Activated naive CD4-positive, alpha-beta T cell treated with Interleukin-2 at 50 U/mL for 16 hours (primary cell): ENCODE measurements at places on chromosomes 4 and X.

DNA sequence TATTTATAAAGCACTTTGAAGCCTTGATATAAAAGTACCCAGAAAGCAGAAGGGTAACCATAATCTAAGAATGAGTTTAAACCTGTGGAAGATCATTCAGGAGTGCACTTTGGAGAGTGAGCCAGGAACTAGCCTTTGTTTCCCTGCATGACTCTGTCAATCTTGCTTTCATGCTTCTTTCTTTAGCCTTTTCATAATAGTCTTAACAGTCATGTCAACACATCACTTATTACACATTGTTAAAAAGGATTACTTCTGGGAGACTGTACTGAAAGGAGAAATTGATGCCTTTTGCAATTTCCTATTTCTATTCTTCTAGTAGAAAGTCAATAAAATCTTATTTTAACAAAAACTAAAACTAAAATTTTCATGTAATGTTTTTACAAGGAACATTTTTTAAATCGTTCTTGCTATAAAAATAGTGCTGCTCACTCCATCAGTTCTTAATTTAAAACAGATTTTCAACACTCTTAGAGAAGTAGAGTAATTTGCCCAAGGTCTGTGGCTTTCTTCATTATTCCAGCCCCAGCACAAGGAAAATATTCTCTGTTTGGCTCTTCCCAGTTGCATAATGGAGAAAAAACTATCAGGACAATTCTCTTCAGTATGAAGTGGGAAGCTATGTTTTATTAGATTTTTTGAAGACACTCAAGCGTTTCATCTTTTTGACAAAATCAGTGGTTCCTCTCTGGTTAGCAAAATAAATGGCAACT lies 35.4 kb upstream of the SPP1 start:
- no peak for DNase-seq

DNA sequence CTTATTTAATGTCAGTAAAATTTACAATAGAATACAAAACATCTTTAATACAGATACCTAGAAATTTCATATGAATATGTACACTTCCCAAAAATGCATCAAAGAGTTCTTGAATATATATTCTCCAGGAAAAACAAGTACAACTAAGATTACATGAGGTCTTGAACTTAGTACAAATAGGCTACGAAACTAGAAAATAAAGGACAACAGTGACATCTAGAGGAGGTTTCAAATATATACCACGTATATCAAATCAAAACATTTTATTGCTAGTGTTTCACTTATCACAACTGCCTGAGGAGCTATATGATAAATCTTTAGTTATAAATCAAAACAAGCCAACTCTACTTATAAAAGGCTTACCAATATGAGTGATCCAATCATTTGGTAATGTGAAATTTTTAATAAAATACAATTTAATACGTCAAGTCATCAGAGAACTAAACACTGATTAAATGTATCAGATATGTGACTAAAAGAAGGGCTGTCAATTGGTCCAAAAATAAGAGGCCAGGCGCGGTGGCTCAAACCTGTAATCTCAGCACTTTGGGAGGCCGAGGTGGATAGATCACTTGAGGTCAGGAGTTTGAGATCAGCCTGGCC lies 36.6 kb downstream of the ANAPC10 start:
- no peak for DNase-seq

- no peak for DNase-seq
Observed at GRCh38 chrX:123698979-123699520, 33.8 kb downstream of the THOC2 start.

GRCh38 chr4:80097400-80098177 lies 24.6 kb upstream of the ANTXR2 start:
- DNase-seq = no peak

DNA sequence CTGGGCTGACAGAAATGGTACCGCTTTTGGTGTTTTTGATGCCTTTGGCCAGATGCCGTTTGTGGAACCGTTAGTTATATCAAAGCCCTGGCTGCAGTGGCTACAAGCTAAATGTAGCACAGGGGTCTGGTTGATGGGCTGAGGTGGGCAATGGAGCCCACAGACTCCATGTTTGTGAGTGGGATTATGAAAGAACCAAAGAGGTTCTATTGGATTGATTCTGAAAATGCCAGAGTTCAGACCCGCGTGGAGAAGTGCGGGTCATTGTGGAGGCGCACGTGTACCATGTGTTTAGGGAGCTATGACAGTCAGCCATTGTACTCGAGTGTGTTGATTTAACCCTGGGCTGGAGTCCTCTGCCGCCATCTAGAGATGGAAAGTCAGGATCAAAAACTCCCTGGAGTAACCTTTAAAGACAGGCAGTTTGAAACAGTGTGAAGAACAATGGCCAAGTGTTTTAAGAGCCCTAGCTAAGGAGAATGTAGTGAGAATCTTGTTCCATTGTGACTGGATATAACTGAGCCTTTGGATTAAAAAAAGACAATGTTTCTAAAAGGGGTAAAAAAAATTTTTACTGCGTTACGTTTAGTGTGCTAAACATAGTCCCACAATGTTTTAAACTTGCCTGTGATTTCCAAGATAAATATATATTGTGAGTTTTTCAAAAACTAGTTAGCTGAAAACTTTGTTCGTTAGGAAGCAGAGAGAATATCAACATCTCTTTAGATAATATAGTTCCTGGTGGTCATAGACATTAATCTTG lies 12.7 kb downstream of the ART3 start:
- no peak for DNase-seq

DNA sequence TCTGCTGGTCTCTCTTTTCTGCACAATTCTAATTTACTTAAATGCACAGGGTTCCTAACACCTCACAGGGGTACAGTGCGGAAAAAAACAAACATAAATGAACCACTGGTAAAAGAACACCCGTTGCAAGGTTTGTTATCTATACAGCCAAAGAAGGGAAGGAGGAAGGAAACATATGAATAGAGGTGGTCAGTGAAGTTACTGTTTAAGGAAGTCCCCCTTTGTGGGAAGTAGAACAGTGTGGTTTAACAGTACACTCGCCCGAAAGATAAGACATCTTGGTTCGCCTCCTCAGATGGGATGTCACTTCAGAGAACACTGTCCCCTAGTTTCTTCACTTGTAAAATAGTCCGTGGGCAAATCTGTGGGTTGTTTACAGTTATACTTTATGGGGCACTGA lies 57.5 kb downstream of the TEC start:
- no peak for DNase-seq

GRCh38 chr4:41550308-41550707 lies 12.4 kb downstream of the LIMCH1 start:
- no peak for DNase-seq

DNA sequence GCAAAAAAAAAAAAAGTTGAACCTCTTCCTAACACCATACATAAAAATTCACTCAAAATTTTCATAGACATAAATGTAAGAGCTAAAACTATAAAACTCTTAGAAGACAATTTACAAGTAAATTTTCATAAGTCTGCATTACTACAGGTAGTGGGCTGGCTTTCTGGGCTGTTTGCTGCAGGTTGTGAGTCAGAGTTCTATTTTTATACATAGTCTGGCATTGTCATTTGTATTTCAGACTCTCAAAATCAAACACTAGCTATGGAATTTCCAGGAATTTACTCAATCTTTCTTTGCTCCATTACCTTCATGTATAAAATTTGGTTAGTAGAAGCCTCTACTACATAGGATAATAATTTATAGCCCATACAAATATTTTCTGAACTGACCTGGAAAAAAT lies 227.2 kb downstream of the COX18 start:
- no peak for DNase-seq

GRCh38 chr4:62407534-62407933 lies 1207.4 kb downstream of the ADGRL3 start:
- no peak for DNase-seq

DNA sequence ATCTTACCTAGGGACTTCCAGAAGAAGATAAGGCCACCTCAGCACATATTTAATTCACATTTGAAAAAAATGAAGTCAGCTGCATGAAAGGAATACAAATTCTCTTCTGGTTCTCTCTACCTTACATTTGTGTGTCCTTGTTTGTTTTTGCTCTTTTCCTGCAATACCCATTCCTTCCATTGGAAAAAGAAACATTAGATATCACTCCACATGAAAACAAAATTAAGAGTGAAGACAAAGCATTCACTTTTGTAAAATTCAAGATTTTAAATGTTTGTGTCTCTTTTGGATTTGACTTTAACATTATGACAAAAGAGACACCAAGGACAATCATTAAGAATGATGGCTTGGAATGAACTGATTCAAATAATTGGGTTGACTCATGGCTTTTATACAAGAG lies 1351.8 kb downstream of the FSTL5 start:
- DNase-seq = no peak

- DNase-seq = no peak
Observed at GRCh38 chr4:150852216-150852615, 162.9 kb downstream of the LRBA start.

DNA sequence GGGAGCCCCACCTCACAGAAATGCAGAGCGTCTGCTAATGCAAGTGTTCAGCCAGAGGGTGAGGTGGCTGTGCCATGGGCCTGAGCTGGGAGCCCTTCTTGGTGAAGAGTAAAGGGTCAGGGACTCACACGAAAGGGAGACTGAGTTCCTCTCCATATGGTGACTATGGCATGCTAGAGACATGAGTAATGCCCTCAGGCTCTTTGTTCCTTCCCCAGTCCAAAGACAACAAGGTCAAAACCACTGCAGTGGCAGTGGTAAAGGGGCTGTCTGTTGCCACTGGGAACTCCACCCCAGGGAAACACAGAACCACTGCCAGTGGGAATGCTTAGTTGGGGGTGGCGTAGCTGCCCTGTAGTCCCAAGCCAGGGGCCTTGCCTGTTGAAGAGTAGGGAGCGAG lies 22.4 kb downstream of the RAB40AL start:
- no peak for DNase-seq

DNA sequence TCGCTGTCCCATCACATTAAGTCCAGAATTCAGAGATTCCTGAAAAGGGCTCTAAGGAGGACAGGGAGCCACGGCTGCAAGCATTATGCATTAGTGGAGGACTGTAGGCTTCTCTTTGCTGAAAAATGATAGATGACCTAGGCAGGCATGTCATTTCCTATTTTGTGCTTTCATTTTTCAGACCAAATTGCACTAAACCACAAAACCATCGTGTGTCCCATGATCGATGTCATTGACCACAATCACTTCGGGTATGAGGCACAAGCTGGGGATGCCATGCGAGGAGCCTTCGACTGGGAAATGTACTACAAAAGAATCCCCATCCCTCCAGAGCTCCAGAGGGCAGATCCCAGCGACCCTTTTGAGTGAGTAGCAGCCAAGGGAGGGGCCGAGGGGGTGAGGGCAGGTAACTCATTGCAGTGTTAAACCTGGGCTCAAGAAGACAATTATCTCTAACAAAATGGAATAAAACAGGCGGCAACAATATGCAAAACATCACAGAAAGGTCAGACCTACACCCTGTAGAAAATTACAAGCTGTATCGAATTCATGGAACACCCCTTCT lies 355.2 kb upstream of the GALNT7 start:
- no peak for DNase-seq

DNA sequence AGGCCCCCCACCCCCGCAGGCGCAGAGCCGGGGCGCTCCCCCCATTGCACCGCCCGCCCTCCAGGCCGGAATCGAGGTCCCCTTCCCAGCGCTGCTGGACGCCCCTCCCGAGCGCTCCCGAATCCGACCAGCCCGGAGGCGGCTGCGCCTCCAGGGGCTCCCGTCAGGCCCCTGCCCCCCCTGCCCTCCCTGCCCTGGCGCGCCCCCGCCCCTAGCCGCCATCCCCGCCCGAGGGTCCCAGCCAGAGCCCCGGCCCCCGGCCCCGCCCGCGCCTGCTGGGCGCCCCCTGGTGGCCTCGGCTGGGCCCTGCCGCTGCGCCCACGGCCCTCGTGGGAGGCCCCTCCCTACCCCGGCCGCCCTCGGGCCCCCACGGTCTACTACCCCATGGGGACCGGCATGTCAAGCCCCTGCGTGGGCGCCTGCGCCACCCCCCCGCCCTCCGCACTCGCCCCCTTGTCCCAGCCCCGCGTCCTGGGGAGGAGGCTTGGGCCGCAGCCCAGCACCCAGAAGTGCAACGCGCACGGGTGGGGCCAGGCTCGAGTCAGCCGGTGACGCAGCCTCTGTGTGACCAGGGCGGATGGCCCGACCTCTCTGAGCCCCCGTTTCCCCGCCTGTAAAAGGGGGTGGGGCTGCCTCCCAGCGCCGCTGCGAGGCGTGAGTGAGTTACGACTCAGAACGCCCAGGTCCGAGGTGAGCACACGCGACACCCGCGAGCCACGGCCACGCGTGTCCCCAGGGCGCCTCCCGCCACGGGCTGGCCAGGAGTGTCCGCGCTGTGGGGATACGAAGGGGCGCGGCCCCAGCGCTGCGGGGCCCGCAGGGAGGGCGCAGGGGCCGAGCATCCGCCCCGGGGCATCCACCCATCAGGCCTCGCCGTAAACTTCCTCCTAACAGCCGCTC lies 104.9 kb downstream of the FAM53A start:
- DNase-seq = peak; percentile 82

- DNase-seq = no peak
Observed at GRCh38 chr4:126820631-126821030, 812.1 kb upstream of the INTU start.

DNA sequence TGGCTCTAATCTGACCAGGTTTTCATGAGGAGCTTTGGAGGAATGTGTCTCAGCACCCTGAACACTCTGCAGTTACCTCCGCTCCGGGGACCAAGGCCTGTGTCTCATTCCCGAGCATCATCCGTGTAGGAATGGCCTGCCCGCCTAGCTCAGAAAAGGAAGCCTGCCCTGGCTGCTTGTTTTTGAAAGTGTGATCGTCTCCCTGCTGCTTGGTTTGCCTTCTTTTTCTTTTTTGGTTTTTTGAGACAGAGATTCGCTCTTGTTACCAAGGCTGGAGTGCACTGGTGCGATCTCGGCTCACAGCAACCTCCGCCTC lies 73.3 kb downstream of the CRLF2 start:
- no peak for DNase-seq

- DNase-seq = no peak
Observed at GRCh38 chr4:11105715-11106114, 323.0 kb downstream of the HS3ST1 start.

DNA sequence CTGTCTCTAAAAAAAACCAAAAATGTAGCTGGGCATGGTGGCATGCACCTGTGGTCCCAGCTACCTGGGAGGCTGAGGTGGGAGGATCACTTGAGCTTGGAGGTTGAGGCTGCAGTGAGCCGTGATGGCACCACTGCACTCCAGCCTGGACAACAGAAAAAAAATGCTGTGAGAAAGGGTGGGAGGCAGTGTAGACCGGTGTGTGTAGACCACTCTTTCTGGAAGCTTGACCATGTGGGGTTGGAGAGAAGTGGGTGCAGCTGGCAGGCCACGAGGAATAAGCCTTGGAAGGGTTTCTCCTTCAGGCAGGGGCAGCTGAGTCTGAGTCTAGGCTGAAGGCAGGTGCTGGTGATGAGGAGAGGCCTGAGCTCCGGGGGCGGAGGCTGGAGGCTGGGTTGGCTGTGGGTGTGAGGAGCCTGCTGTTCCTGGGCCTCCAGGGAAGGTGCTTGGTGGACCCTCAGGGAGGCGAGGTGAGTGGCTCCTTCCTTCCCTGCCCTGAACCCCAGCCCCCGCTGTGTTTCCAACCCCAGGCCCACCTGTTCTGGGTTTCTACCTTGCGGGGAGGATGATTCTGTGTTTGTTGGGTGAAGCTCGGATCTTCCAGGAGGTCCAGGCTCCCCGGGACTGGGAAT lies 9.3 kb upstream of the TBC1D14 start:
- no peak for DNase-seq

GRCh38 chr4:147779451-147779850 lies 47.6 kb downstream of the ARHGAP10 start:
- DNase-seq = no peak

- no peak for DNase-seq
Observed at GRCh38 chr4:11397146-11397545, 31.5 kb downstream of the HS3ST1 start.

- no peak for DNase-seq
Observed at GRCh38 chr4:100016191-100016590, 66.1 kb upstream of the H2AZ1 start.
